ENCODE measurements at places on chromosomes 3 and 15.

- no peak for DNase-seq
Measured at GRCh38 chr3:4581498-4581897, 88.3 kb downstream of the ITPR1 start.

GRCh38 chr3:57654267-57654666 lies 38.6 kb downstream of the DENND6A start:
- no peak for DNase-seq

DNA sequence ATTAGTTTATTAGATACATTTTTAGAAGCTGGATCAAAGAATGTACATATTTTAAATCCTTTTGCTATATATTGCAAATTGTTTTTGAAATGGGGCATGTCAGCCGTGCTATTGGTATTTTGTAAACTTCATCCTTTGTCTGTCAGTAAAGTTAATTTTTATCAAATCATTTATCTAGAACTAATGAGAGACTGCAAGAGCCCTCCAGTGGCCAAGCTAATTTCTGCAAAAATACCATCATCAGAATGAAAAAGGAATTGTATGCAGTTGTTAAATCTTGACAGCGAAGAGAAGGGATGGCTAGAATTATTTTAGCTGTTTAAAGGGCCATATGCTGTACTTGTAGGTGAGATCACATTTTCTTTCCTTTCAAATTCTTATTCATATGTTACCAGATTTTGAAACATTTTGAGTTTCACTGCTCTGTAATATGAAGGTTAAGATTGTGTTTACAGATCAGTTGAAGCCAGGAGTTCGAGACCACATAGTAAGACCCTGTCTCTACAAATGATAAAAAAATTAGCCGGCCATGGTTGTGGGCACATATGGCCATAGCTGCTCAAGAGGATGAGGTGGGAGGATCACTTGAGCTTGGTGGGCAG lies 8.1 kb upstream of the CLDN11 start:
- DNase-seq = peak; percentile 61

DNA sequence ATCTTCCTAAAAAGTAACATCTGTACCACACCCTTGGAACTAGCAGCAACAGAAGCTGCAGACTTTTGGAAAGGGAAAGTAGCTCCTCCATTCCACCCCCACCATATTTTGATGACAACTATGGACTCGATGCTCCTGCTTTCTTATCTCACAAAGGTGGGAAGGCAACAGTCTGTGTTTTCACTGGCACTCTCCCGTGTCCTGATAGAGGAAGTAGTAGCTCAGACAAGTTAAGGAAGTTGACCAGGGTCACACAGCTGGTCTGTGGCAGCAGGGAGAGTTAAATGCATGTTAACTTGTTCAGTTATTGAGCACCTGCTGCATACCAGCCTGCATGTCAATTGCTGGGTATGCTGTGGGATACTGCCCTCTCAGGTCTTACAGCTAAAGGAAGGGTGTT lies 33.1 kb downstream of the BHLHE40 start:
- no peak for DNase-seq

DNA sequence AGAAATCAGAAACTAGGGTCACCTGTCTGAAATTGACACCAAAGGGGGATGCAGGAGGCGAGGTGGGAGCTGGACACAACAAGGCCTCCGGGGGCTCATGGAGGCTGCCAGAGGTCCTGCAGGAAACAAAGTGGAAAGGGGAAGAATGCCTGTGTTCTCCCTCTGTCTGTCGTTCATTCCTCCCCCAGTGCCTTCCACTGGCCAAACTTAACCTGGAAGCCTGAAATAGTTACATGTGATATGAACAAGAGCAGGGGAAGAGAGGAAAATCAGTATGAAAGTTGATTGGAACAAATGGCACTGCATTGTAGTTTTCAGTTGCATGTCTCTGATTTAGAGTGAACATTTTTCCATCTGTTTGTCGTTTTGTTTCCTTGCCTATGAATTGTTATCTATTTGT lies 502.0 kb upstream of the CFAP20DC start:
- no peak for DNase-seq

DNA sequence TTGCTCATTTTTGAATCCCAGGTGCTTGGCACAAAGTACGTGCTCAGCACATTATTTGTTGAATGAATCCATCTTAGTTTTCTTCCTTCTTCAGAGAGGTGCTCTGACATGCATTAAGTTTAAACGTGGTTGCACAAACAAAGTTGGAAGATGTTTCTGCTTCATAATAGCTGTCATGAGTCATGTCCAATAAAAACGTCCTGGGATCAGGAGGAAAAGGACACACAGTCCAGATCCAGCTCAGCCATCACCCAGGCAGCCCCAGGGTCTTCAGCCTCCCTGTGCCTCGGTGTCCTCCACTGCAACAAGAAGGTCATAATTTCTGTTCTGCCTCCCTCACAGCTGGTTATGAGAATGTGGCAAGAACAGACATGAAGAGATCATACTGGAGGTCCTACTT lies 55.4 kb downstream of the CCNL1 start:
- peak; percentile 39 for DNase-seq

DNA sequence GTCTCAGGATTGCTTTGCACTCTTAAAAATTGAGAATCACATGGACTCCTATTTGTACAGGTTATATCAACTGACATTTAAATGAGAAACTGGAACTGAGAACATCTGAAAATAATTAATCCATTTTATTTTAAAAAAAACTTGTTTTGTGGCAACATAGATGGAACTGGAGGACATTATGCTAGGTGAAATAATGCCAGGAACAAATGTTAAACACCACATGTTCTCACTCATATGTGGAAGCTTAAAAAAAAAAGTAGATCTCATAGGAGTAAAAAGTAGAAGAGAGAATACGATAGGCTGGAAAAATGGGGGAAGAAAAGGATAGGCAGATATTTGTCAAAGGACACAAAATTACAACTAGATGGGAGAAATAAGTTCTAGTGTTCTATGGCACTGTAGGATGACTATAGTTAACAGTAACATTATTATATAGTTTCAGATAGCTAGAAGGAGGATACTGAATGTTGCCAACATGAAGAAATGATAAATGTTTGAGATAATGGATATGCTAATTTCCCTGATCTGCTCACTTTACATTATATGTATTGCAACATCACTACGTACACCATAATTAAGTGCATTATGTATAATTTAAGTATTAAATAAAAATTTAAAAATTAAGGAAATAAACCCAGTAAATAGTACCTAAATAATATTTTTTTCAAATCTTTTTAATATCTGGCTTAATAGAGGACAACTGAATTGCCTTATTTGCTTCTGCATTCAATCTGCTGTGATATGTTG lies 100.5 kb upstream of the TSPAN3 start:
- no peak for DNase-seq

DNA sequence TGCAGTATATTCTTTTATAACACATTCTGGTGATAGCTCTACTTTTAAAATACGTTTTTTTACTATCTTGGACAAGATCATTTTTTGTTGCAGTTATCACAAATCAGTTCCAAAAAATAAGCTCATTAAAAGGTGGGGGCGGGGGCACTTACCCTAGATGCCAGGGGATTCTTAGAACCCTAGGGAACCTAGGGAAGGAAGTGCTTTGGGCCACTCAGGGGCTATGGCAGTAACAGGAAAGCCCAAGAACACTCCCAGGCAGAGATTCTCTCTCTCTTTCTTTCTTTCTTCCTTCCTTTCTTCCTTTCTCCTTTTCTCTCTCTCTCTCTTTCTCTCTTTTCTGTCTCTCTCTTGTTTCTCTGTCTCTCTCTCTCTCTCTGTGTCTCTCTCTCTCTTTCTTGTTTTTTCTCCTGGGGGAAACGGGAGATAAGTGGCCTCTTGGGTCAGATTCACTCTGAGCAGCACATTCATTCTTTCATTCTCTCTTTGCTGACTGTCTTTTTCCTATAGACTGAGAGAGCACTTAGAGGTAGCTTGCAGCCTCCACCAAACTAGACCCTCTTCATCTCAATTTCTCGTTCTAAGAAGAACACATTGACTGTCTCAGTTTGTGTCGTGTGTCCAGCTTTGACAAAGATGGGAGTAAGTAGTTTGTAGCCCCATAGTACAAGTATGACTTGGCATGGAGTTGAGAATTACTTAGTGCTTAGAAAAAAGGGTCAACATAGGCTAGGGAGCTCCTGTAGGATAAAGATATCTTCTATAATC lies 16.6 kb downstream of the SCAANT1 start:
- no peak for DNase-seq

DNA sequence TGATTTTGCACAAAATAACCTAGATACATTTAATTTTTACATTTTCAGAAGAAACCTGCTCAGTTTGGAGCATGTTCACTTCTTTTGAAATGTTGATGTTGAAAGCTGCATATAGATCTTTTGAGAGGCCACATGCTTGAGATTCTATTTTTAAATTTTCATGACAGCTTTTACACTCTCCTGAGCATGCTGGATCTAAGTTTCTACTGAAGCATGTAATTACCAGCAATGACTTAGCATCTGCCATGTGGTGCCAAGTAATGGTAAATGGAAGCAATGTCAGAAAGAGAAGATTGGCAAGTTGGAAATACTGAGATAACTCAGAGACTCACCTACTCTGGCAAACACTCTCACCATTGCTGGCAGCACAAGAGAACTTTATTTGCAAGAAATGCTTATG lies 310.6 kb downstream of the NSUN3 start:
- no peak for DNase-seq

- DNase-seq = no peak
Measured at GRCh38 chr3:106611116-106611515, 742.3 kb upstream of the CBLB start.

- DNase-seq = peak; percentile 8
Measured at GRCh38 chr15:33194237-33194636, 277 bp downstream of the FMN1 start.

- no peak for DNase-seq
Measured at GRCh38 chr15:83970295-83970890, 265.2 kb upstream of the GOLGA6L4 start.

GRCh38 chr15:51735228-51736010 lies 2.0 kb downstream of the LYSMD2 start:
- DNase-seq = no peak
